ENCODE measurements at places on chromosomes 16 and 17. TPM values are rescaled to one million over a fixed set of nuclear protein-coding genes. Genes with fewer than 3 reads are reported as not detected.

The HOXB3 gene
- 2.0 TPM for total RNA-seq

The CDIP1 gene
- total RNA-seq, result 35.7 TPM

The NXPH3 gene
- total RNA-seq, result 0.26 TPM

The TMEM95 gene
- not detected for total RNA-seq

DNA sequence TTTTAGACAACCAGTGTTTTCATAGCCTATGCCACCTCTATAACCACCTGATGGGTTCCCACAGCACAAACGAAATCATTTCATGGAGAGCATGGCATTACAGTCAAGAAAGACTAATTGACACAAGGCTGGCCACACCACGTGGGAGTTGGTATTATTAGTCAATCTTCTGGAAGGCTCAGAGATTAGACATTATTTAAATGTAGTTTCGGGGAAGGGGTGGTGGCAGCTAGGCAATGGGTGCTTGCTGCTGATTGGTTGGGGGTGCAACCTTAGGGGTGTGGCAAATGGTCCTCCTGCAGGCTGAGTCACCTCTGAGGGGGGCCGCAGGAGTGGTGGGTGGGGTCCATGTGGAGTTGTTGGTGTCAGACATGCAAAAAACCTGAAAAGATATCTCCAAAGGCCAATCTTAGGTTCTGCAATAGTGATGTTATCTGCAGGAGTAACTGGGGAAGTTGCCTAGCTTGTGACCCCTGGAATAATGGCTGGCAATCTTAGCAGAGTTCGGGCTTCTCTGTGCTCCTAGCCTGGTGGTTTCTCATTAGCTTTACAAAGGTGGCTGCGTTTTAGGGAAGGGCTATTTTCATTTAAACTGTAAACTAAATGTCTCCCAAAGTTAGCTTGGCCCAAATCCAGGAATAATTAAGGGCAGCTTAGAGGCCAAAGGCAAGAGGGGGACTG is 4.6 kb downstream of the TEN1 start:
- H3K4me3 ChIP-seq, result no peak overlapping the region
- no peak overlapping the region for H3K27ac ChIP-seq
- no peaks in the 10 kb centered on the region for H3K27me3 ChIP-seq
- DNase-seq, result no peak
- H3K36me3 ChIP-seq, result peaks cover 3% of the 10 kb centered on the region

- peaks cover 38% of the 10 kb centered on the region for H3K27me3 ChIP-seq
- DNase-seq, result peak; percentile 96
- peak overlapping the region; percentile 89 for H3K4me3 ChIP-seq
- H3K36me3 ChIP-seq, result no peaks in the 10 kb centered on the region
Measured at GRCh38 chr17:38559051-38559879, 46.5 kb downstream of the SRCIN1 start.

GRCh38 chr17:52648995-52649394 is 490.5 kb upstream of the CA10 start:
- no peak for DNase-seq
- H3K27me3 ChIP-seq, result no peaks in the 10 kb centered on the region
- no peaks in the 10 kb centered on the region for H3K4me1 ChIP-seq
- H3K4me3 ChIP-seq, result no peak overlapping the region
- H3K27ac ChIP-seq, result no peak overlapping the region

- H3K27me3 ChIP-seq, result no peaks in the 10 kb centered on the region
- H3K36me3 ChIP-seq, result peaks cover 4% of the 10 kb centered on the region
- H3K27ac ChIP-seq, result peak overlapping the region; percentile 61
- no peak overlapping the region for H3K4me3 ChIP-seq
Measured at GRCh38 chr16:4646773-4647643, 22.4 kb downstream of the MGRN1 start.

- no peaks in the 10 kb centered on the region for H3K36me3 ChIP-seq
- DNase-seq, result no peak
- peaks cover 2% of the 10 kb centered on the region for H3K27me3 ChIP-seq
- no peaks in the 10 kb centered on the region for H3K4me1 ChIP-seq
- H3K4me3 ChIP-seq, result no peak overlapping the region
Measured at GRCh38 chr16:83393196-83393981, 414.4 kb upstream of the HSBP1 start.

DNA sequence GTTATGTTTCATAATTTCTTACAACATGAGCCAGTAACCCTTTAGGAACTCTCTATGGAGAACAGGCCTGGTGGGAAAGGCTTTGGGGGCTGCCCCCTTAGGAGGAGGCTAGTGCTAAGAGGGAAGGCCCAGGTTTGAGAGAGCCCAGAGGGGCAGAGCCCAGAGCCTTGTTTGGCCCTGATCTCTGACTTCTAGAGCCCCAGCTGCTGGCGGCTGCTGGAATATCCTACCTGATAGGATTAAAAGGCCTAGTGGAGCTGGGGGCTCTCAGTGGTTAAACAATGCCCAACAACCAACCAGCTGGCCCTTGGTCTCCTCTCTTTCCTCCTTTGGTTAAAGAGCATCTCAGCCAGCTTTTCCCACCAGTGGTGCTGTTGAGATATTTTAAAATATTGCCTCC is 54.1 kb downstream of the IGF2BP1 start:
- no peak overlapping the region for H3K4me3 ChIP-seq
- H3K36me3 ChIP-seq, result no peaks in the 10 kb centered on the region
- H3K27me3 ChIP-seq, result peaks cover 4% of the 10 kb centered on the region
- DNase-seq, result no peak
- no peak overlapping the region for H3K27ac ChIP-seq

DNA sequence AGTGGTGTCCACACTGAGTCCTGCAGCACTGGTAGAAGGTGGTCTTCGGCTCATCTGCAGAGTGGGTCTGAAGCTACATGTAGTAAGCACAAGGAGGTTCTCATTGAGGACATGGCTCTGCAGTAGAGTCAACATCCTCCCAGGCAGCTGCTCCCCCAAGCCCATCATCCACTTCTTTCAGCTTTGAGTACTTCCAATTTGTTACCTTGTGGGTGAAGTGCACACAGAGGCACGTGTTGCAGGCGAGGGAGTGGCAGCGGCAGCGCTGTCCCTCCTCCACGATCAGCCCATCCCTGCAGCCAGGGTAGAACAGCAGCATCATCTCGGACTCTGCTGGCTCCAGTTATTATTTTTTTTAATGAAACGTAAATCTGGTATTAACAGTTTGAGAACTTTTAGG is 1.8 kb upstream of the SSTR2 start:
- no peaks in the 10 kb centered on the region for H3K36me3 ChIP-seq
- H3K27me3 ChIP-seq, result peaks cover 63% of the 10 kb centered on the region
- H3K4me3 ChIP-seq, result no peak overlapping the region
- no peak overlapping the region for H3K27ac ChIP-seq
- DNase-seq, result no peak

DNA sequence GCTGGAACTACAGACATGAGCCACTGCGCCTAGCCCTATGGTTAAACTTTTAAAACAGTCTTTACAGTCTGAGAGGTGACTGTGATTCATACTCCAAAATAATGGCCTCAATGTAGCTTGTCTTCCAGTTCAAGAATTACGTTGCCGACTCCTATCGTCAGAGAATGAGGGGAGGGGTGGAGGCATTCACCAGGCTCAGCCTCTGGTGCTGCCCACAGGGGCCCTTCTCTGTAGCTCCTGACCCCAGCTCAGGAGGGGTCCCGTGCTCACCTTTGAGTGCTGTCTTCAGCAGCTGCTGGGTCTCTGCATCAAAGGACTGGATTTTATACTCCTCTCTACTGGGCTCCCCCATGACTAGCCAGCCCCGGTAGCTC is 1.2 kb downstream of the MIF4GD start:
- peak overlapping the region; percentile 80 for H3K4me3 ChIP-seq
- H3K27me3 ChIP-seq, result no peaks in the 10 kb centered on the region
- peak overlapping the region; percentile 73 for H3K27ac ChIP-seq
- peak; percentile 24 for DNase-seq
- peaks cover 31% of the 10 kb centered on the region for H3K4me1 ChIP-seq

All from activated naive CD4-positive, alpha-beta T cell treated with anti-CD3 and anti-CD28 coated beads for 36 hours (primary cell).